ENCODE measurements at places on chromosomes 2 and 18.

DNA sequence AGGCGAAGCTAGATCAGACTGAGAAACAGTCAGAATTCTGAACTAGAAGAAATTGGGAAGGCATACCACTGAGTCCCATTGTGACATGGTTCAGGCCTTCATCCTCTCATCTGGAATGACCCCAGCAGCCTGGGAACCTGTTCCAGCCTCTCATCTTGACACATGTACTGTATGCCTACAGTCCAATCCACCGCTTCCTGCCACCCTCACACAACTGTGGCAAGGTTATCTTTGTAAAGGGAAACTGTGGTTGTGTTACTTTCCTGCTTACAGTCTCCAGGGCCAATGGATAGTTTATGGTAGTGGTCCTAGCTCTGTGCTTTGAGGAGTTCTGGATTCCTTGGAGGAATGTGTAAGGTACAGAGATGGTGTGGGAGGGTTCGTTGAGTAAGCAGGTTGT lies 296.9 kb upstream of the TRIB2 start:
- no peak for DNase-seq

DNA sequence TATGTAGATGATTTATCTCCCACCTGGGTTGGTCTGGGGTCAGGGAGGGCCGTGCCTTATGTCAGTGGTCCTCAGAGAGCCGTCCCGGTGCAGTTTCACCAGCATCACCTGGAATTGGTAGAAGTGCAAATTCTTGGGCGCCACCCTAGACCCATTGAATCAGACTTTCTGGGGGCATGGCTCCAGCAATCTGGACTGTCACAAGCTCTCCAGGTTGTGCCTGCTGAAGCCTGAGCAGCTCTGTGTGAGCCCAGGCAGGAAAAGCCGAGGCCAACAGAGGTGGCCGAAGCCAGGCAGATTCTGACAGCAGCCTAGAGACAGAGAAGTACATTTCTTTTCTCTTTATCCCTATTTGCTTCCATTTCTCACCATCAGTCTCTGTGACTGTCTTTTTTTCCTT lies 98.4 kb upstream of the SEC11C start:
- no peak for DNase-seq

DNA sequence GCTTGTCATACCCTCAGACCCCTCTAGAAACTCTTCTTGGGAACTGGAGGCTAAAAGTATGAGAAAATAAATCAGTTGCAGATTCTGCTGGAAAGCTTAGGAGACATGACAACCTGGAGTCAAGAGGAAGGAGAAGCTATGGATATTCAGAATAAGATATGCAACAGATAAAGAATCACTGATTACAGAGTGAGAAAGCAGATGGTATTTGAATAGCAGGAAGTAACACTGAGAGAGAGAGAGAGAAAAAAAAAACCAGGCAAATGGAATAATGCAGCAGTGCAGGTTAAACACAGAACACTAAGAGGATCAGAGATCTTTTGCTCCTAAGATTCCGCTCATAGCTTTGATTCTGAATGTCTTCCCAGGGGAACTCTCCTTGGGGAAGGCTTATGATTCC lies 1284.1 kb upstream of the NXPH2 start:
- DNase-seq: no peak

DNA sequence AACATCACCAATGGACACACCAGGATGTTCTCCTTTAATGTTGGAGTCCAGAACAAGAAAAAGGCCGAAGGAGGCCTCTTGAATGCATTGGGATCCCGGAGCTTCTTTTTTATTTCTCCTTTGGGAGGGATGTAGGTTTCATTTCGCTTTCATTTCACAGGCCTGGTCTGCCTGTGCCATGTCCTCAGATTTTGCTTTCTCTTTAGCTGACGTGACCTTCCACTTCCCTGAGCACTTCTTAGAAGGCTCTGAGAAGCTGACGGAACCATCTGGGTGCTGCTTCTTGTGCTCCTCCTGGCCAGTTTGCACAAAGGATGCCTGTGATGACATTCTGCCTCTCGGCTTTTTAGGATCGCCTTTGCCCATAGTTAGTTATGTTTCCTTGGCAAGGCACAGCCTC lies 15.1 kb upstream of the MBOAT2 start:
- no peak for DNase-seq

GRCh38 chr2:40371525-40372282 lies 80.2 kb downstream of the SLC8A1 start:
- DNase-seq: no peak

GRCh38 chr2:53087874-53088461 lies 679.6 kb upstream of the CHAC2 start:
- no peak for DNase-seq

GRCh38 chr2:236613612-236614011 lies 44.0 kb downstream of the ACKR3 start:
- no peak for DNase-seq

GRCh38 chr2:147364597-147364996 lies 480.2 kb upstream of the ACVR2A start:
- no peak for DNase-seq

GRCh38 chr2:105309147-105309545 lies 20.4 kb downstream of the TGFBRAP1 start:
- DNase-seq: no peak

DNA sequence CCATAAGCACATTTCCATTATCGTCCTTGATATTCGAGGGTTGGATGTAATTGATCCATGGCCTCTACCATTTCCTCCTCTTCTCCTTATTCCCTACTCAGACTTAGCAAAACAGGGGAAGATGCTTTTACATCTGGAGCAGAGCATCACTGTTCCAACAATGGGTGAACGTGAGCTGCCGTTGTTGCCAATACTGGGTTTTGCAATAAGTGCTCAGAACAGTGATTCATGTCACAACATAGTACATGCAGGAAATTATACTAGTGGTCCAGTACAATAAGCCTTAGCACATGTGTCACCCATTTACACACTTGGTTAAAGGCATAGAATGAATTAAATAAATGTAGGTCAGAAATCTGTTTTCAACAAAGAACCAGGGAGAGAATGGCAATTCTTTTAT lies 112.4 kb downstream of the DCC start:
- DNase-seq: no peak

- DNase-seq: no peak
Measured at GRCh38 chr2:134308474-134309385, 54.9 kb downstream of the MGAT5 start.

DNA sequence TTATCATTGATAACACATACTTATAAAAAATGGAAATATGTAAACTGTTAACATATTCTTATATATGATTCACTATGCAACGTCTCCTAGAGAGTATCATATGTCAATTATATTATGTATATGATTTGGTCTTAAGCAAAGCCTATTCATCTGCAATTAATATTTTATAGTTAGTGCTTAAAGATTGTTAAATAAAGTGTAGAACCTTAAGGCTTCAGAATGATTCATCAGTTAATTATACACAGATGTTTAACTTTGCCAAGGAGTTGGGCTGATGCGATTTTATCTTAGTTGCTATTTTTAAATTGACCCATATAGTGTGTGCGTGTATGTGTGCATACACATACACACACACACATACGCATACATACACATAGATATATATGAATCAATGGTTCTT lies 323.1 kb downstream of the RBM43 start:
- DNase-seq: peak; percentile 47

GRCh38 chr18:8428951-8429350 lies 180.3 kb upstream of the RAB12 start:
- no peak for DNase-seq

DNA sequence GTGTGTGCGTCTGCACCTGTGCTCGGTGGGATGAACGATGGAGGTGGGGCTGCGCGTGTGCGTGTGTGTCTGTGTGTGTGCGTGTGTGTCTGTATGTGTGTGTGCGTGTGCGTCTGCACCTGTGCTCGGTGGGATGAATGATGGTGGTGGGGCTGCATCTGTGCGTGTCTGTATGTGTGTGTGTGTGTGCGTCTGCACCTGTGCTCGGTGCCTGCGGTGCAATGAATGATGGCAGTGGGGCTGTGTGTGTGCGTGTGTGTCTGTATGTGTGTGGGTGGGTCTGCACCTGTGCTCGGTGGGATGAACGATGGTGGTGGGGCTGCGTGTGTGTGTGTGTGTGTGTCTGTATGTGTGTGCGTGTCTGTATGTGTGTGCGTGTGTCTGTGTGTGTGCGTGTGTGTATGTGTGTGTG lies 48.5 kb upstream of the CTDP1 start:
- DNase-seq: no peak

GRCh38 chr18:25288340-25288938 lies 63.5 kb downstream of the ZNF521 start:
- no peak for DNase-seq

GRCh38 chr2:223696719-223697118 lies 94.6 kb upstream of the SCG2 start:
- no peak for DNase-seq

GRCh38 chr2:179768765-179769164 lies 92.6 kb downstream of the ZNF385B start:
- no peak for DNase-seq

GRCh38 chr2:96538487-96539214 lies 2.1 kb downstream of the ARID5A start:
- no peak for DNase-seq

GRCh38 chr2:102166189-102166845 lies 20.5 kb upstream of the IL1RL2 start:
- no peak for DNase-seq

- DNase-seq: no peak
Measured at GRCh38 chr2:12262681-12263436, 453.9 kb upstream of the TRIB2 start.

- DNase-seq: no peak
Measured at GRCh38 chr2:30930716-30931115, 123.5 kb upstream of the CAPN13 start.

DNA sequence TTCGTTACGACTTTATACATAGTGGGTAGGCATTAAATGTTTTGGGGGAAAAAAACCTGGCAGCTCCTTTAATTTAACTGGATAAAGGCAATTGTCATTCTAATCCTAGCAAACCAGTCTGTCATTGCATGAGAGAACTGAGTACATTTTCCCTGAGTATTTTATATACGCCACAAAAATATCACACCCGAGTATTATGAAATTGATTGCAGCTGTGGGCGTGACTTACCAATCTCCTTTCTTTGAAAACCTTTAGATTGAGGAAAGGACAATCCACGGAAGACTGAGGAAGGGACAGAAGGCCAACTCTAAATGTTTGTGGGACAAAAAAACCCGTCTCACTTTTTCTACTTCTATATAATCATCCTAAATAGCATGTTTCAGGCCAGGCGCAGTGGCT lies 9.0 kb downstream of the TM4SF20 start:
- DNase-seq: no peak
